ENCODE measurements at places on chromosomes 6 and 20.
A peak's percentile ranks its signal among the peaks of the same experiment; 100 is the strongest.

- no peak for DNase-seq
Observed at GRCh38 chr20:1809611-1810510, 85.3 kb upstream of the SIRPA start.

GRCh38 chr6:41193884-41194283 is 7.1 kb downstream of the TREML2 start:
- DNase-seq, result no peak

- no peak for DNase-seq
Observed at GRCh38 chr6:105015482-105015881, 58.6 kb downstream of the LIN28B start.

GRCh38 chr6:166757232-166758135 is 130.4 kb upstream of the RPS6KA2 start:
- no peak for DNase-seq

GRCh38 chr6:46290421-46291274 is 119.9 kb upstream of the ENPP5 start:
- DNase-seq, result no peak

DNA sequence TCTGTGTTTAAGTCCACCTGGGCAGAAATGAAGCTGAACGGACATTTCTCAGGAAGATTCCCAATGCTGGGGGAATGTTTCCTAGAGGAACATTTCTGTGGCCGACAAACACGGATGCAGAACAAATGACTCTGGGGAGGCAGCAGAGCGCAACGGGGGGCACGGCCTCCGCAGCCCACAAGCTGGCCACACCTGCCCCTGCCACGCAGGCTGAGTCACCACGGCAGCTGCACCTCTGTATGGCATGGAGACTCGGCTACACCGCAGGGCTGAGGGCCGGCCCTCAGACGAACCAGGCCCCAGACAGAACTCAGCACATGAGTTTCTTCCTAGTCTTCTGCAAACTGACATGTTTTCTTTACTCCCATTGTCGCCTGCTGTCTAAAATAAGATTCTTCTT is 10.0 kb upstream of the PRR18 start:
- DNase-seq, result no peak

DNA sequence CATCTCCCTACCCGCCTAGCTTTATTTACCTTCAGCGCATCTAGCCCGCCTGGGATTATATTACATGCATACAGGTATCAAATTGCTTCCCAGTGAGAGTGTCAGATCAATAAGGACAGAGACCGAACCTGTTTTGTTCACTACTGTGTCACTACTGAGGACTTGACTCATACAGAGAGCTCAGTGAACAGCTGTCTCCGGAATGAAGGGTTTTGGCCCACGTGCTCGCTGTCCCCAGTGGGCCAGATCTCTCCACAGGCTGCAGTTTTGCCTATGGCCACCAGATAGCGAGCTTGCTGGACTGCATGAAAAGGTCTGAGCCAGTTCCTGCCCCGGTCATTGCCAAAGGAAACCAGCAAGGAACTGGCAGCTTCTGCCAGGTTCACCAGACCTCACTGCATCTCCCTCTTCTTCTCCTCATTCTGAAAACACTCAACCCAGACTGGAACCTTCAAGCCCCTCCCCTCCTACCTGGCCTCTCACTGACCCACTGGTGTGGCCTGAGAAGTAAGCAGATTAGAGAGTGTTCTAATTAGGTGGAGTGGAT is 150.8 kb downstream of the ZMYND8 start:
- DNase-seq, result no peak

DNA sequence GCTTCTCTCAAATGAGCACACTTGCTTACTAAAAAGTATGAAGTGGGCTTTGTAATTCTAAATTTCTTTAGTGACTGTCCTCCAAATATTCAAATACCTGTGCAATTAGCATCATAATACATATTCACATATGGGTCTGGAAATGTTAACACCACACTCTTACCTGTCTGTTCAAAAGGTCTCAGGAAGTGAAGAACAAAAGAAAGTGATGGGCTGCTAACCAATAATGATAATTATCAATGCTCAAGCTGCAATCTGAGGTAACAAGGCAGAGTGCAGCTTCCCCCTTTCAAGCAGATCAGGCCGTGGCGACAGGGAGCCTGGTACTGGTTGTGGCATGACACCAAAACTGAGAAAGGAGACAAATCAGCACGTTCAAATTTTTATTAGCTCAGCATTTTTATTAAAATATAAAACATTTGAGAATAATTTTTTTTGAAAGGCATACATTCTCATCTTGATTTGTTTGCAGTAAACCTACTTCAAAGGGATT is 1044.7 kb upstream of the EPHA7 start:
- no peak for DNase-seq

GRCh38 chr20:49384437-49385434 is 97.7 kb downstream of the KCNB1 start:
- DNase-seq, result peak; percentile 3

DNA sequence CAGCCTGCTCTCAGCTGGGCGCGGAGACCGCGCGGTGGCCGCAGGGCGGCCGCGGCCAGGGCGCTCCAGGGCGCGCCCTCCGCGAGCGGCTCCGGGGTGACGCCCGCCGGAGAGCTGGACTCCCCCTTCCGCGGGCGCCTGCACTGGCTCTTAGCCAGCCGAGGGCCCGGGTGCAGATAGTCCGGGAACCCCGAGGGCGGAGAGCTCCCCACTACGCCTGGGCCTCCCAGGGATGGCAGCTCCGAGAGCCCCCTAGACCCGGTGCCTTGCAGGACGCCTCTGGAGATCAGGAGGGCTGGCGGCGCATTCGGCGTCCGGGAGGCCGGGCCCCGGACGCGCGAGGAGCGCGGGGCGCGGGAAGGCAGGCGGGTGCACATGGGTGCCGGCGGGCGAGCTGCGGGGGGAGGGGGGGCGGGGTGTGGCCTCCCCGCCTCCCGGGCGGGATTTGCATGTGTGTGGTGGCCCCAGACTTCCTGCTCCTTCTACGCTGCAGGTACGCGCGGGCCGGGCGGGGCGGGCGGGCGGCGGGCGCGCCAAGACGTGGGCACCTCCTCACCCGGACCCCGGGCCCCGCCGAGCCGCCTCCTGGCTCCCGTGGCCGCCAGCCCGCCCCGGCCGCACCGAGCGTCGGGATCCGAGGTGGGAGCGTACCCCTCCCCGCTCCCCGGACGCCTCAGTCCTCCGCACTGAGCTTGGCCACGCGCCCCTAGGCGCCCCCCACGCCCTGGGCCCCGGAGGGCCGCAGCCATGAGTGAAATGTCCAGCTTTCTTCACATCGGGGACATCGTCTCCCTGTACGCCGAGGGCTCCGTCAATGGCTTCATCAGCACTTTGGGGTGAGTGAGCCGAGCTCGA is at the start of gene ITPR3:
TSS of gene ITPR3 (plus strand) at position 467 of the 855 bp plus-strand sequence. CDS start at position 748, 281 bp downstream.
- peak; percentile 32 for DNase-seq

GRCh38 chr20:37387519-37388269 is 41.8 kb downstream of the SRC start:
- DNase-seq, result no peak

DNA sequence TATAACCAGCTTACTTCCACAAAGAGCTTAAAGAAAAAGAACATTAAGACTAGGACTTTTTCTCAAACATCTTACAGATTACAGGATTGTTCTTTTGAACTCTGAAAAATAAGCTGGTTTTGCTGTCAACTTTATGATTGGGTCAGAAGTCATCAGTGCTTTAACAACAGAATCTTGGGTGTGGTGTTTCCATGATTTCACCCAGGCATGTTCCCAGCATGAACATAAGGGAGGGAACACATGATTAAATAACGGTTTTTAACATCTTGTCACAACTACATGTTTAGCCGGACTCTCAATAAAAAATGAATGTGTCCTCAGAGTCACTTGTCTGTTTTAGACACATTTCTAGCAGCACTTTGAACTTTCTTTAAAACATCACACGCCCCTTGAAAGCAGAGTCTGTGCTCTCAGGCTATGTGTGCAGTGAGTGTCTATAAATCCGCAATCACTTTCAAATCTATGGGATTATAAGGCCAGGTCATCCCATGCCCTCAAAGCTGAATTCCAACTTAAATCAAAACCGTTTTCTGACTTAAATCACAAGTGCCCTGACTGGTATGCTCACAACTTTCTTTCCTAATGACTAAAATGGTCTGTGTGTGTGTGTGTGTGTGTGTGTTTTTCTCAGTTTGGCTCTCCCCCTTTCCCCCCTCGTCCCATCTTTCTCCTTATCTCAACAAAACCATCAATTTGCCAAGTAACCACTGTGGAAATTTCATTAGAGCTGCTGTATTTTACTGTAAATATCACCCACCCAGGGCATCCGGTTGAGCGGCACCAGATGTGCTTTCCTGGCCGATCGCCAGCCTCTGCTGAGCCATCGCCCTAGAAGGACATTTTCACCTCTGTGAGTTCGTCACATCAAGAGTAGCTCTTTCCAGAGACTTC is 216.8 kb upstream of the DTNBP1 start:
- DNase-seq, result no peak

DNA sequence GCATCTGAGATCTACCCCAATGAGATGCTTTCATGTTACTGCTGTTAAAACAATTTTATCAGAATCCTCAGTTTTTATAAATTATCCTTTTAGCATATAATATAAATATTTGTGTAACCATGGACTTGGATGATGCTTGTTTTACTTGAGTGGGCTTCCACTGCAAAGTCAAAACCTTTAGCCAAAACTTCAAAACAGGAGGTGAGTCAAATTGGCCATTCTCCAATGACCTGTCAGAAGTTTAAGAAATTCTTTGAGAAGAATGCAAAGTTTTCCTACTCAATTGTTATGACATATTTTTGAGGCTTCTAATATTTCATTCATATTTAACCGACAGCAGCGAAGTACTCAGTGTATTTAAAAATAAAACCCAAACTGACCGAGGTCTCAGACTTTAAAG is 507.9 kb downstream of the EYS start:
- no peak for DNase-seq

Measured in stimulated activated CD8-positive, alpha-beta memory T cell treated with anti-CD3 and anti-CD28 coated beads, Interleukin-4, amount 100 ng/mL, for 4 hours (primary cell).